ENCODE measurements at places on chromosomes 5 and 9.

DNA sequence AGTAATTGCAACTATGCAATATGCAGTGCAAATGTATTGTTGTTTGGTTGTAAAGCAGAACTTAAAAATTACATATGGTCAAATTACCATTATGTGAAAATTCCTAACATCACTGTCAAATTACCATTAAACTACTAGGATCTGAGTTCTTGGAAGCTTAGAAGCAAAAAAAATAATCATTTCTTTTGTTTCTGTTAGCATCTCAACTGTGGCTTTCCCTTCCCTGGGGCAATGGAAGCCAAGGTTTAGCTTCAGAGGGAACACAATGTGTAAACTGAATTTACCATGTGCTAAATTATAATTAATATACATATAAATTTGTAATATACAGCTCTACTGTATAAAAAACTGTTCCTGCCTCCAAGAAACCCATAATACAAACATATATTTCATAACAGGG is 159.4 kb downstream of the GNAQ start:
- no peak for DNase-seq

GRCh38 chr9:2132484-2133082 is 117.4 kb downstream of the SMARCA2 start:
- no peak for DNase-seq

GRCh38 chr5:68456756-68457217 is 241.2 kb downstream of the PIK3R1 start:
- no peak for DNase-seq

DNA sequence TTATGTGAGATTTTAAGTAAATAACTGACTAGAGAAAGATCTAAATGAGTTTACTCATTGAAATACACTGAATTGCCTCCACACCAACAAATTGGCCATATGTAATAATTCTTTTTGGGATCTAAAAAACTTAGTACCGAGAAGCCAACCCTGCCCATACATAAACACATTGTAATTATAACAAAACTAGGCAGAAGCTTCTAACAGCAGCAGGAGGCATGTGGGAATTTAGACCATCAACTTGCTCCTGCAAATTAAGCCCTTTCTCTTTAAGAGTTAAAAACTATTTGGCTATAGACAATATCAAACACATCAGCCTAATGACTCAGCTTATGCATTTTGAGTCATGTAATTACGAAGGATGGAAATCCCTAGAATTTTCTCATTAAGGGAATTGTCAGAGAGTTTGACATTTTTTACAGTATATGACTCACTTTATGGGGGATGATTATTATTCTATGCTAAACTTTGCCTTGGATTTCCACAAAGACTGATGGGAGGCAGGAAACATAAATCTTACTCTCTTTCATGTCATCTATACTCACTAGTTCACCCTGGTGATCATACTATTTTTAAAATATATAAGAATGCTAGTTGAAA is 1.0 kb downstream of the IL7R start:
- peak; percentile 89 for DNase-seq

DNA sequence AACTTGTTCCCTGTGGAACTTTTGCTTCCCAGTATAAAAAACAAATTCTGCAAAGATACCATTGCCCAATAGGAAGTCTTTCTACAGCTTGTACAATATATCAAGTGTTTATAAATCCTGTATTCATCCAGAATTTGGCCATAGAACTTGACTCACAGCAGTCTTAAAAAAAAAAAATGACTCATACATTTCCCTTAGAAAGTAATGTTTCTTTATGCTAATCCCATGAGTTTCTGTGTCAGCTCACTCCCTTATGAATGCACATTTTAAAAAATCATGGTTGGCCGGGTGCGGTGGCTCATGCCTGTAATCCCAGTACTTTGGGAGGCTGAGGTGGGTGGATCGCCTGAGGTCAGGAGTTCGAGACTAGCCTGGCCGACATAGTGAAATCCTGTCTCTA is 89.3 kb upstream of the DMRT1 start:
- peak; percentile 82 for DNase-seq

Data from fibroblast of skin of left biceps (primary cell).